Camera-type eye (tissue), 1 donor: ENCODE measurements at places on chromosomes 16 and 17. TPM values are rescaled to one million over a fixed set of nuclear protein-coding genes. Genes with fewer than 3 reads are reported as not detected.

The ABCC11 gene
- total RNA-seq = not detected

The SALL1 gene
- total RNA-seq = 5.9 TPM

The NGFR gene
- 47.4 TPM for total RNA-seq

The PPM1E gene
- 32.9 TPM for total RNA-seq

The UBALD1 gene
- 6.1 TPM for total RNA-seq

The KCNH4 gene
- not detected for total RNA-seq

The MEIOB gene
- 0.60 TPM for total RNA-seq

The NR1D1 gene
- 13.2 TPM for total RNA-seq

The IRF8 gene
- 10.4 TPM for total RNA-seq
